Suprapubic skin (tissue), 4 donors: ENCODE measurements at places on chromosomes 5 and 9.
A peak's percentile ranks its signal among the peaks of the same experiment; 100 is the strongest.

GRCh38 chr9:113350107-113350661, 843 bp downstream of the BSPRY start:
- peaks cover 22% of the 10 kb centered on the region for H3K4me1 ChIP-seq
- DNase-seq, result no peak
- no peaks in the 10 kb centered on the region for H3K36me3 ChIP-seq
- H3K27me3 ChIP-seq, result peaks cover 24% of the 10 kb centered on the region
- H3K4me3 ChIP-seq, result peak overlapping the region; percentile 68

- no peaks in the 10 kb centered on the region for H3K4me1 ChIP-seq
- no peak overlapping the region for H3K4me3 ChIP-seq
- H3K36me3 ChIP-seq, result peaks cover 9% of the 10 kb centered on the region
- DNase-seq, result no peak
- no peaks in the 10 kb centered on the region for H3K27me3 ChIP-seq
- no peak overlapping the region for H3K27ac ChIP-seq
Observed at GRCh38 chr5:53667621-53668020, 107.2 kb downstream of the NDUFS4 start.

GRCh38 chr5:111411301-111411700, 101.0 kb downstream of the STARD4 start:
- H3K4me3 ChIP-seq, result no peak overlapping the region
- H3K4me1 ChIP-seq, result no peaks in the 10 kb centered on the region
- no peak overlapping the region for H3K27ac ChIP-seq
- DNase-seq, result no peak
- H3K27me3 ChIP-seq, result no peaks in the 10 kb centered on the region

DNA sequence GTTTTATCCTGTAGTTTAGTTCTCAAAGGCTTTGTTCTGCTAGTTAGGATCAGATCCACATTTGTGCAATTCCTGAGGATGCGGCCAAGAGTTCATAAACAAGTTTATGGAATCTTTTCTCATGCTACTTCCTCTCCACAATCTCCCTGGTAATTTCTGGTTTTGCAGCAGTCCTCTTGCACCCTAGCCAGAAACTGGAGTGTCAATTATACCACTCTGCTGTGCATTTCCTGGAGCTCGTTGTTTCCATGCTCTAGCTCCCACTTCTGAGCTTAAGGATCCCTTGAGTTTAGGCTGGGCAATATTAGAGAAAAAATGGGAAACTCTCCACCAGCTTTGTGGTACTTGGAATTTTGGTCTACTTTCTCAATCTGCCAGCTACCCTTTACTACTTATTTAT, 474.7 kb downstream of the DIRAS2 start:
- DNase-seq, result no peak
- no peaks in the 10 kb centered on the region for H3K27me3 ChIP-seq
- H3K27ac ChIP-seq, result no peak overlapping the region
- no peak overlapping the region for H3K4me3 ChIP-seq
- H3K36me3 ChIP-seq, result no peaks in the 10 kb centered on the region
- H3K4me1 ChIP-seq, result no peaks in the 10 kb centered on the region

- no peaks in the 10 kb centered on the region for H3K27me3 ChIP-seq
- H3K36me3 ChIP-seq, result no peaks in the 10 kb centered on the region
- peaks cover 4% of the 10 kb centered on the region for H3K4me1 ChIP-seq
- no peak overlapping the region for H3K27ac ChIP-seq
- H3K4me3 ChIP-seq, result no peak overlapping the region
Observed at GRCh38 chr5:125536582-125536981, 790.1 kb upstream of the ZNF608 start.

DNA sequence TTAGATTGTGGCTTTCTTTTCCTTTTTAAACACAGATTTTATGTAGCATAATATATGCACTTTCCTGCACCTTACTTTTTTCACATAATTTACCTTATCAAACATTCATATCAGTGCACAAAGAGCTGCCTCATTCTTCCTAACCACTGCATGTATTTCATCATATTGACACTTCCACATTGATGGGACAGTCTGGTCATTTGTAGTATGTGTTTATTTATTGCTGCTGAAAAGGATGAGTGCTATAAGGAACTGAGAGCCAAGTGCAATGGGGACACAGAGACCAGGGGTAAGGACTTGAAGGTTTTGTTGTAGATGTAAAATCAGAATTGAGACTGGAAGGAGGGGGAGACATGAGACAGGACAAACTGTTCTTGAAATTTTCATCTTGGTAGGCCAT, 193.8 kb downstream of the SMARCA2 start:
- H3K4me3 ChIP-seq, result no peak overlapping the region
- no peaks in the 10 kb centered on the region for H3K36me3 ChIP-seq
- no peak overlapping the region for H3K27ac ChIP-seq
- H3K4me1 ChIP-seq, result no peaks in the 10 kb centered on the region

- H3K4me3 ChIP-seq, result no peak overlapping the region
- no peak for DNase-seq
- no peaks in the 10 kb centered on the region for H3K36me3 ChIP-seq
- H3K27ac ChIP-seq, result no peak overlapping the region
- no peaks in the 10 kb centered on the region for H3K27me3 ChIP-seq
- no peaks in the 10 kb centered on the region for H3K4me1 ChIP-seq
Observed at GRCh38 chr9:4814913-4815312, 22.2 kb downstream of the RCL1 start.

- H3K4me1 ChIP-seq, result no peaks in the 10 kb centered on the region
- H3K36me3 ChIP-seq, result no peaks in the 10 kb centered on the region
- no peak overlapping the region for H3K27ac ChIP-seq
- DNase-seq, result no peak
Observed at GRCh38 chr5:30390095-30390494, 803.4 kb upstream of the CDH6 start.

- H3K27ac ChIP-seq, result peak overlapping the region; percentile 70
- no peak for DNase-seq
- H3K27me3 ChIP-seq, result no peaks in the 10 kb centered on the region
- H3K36me3 ChIP-seq, result no peaks in the 10 kb centered on the region
Observed at GRCh38 chr5:119356612-119357188, 881 bp downstream of the TNFAIP8 start.

- no peaks in the 10 kb centered on the region for H3K36me3 ChIP-seq
- no peak for DNase-seq
- no peaks in the 10 kb centered on the region for H3K27me3 ChIP-seq
- peaks cover 4% of the 10 kb centered on the region for H3K4me1 ChIP-seq
Observed at GRCh38 chr5:170339780-170340167, 42.2 kb upstream of the LCP2 start.

GRCh38 chr5:143594902-143595818, 191.7 kb upstream of the NR3C1 start:
- no peak for DNase-seq
- no peak overlapping the region for H3K27ac ChIP-seq
- H3K4me1 ChIP-seq, result no peaks in the 10 kb centered on the region
- H3K4me3 ChIP-seq, result no peak overlapping the region

- H3K4me3 ChIP-seq, result no peak overlapping the region
- no peak for DNase-seq
- peaks cover 19% of the 10 kb centered on the region for H3K4me1 ChIP-seq
- H3K27me3 ChIP-seq, result no peaks in the 10 kb centered on the region
- H3K27ac ChIP-seq, result no peak overlapping the region
Observed at GRCh38 chr9:130237076-130237475, 28.5 kb upstream of the HMCN2 start.

- no peak overlapping the region for H3K27ac ChIP-seq
- no peaks in the 10 kb centered on the region for H3K4me1 ChIP-seq
- no peaks in the 10 kb centered on the region for H3K36me3 ChIP-seq
- no peak for DNase-seq
Observed at GRCh38 chr9:18890372-18890771, 142.6 kb downstream of the SAXO1 start.

- no peak overlapping the region for H3K4me3 ChIP-seq
- no peaks in the 10 kb centered on the region for H3K36me3 ChIP-seq
- H3K27ac ChIP-seq, result peak overlapping the region; percentile 54
Observed at GRCh38 chr5:149585910-149586309, 4.6 kb downstream of the ARHGEF37 start.

GRCh38 chr5:133957080-133957479, 11.3 kb downstream of the C5orf15 start:
- H3K27ac ChIP-seq, result no peak overlapping the region
- H3K4me3 ChIP-seq, result no peak overlapping the region
- no peak for DNase-seq
- H3K4me1 ChIP-seq, result peaks cover 6% of the 10 kb centered on the region
- H3K27me3 ChIP-seq, result no peaks in the 10 kb centered on the region
- H3K36me3 ChIP-seq, result peaks cover 41% of the 10 kb centered on the region

DNA sequence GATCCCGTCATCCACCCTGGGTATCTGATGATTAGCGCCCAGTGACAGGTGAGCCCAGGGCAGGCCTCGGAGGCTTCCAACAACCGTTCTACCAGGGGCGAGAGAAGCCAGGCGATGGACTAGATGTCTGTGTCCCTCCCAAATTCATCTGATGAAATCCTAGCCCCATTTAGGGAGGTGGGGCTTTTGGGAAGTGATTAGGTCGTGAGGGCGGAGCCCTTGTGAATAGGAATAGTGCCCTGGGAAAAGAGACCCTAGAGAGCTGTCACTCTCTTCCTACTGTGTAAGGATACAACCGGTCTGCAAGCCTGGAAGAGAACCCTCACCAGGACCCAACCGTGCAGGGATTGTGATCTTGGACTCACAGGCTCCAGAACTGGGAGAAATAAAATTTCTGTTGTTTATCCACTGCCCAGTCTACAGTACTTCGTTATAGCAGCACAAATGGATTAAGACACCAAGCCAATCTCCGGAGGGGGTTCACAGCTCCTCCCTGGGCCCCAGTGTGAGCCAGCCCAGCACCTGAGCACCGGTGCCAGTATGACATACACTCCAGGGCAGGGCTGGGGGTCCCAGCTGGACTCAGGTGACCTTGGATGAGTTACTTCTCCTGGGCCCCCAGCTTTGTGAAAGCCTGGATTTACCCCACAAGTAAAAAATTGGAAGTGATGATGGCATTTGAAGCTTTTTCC, 162.2 kb downstream of the DAB2IP start:
- no peak overlapping the region for H3K4me3 ChIP-seq
- H3K36me3 ChIP-seq, result no peaks in the 10 kb centered on the region
- H3K27me3 ChIP-seq, result no peaks in the 10 kb centered on the region
- H3K27ac ChIP-seq, result no peak overlapping the region

DNA sequence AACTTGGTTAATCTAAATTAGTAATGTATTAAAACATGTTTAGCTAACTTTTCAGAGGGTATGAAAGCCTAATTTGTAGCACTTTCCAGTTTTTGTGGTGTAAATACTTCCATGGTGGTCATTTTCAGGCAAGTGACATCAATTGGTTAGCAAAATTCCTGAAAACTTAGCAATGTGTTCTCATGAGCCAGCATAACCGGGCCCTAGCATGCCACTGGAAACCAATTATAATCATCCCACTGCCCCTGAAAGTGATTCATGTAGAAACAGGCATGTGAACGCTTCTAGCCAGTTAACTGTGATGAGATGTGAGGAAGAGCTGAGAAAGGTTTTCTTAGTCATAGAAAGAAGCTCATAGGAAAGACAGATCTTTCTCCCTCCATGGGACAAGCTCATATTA, 417.2 kb downstream of the TLR4 start:
- H3K27ac ChIP-seq, result no peak overlapping the region
- DNase-seq, result no peak
- no peak overlapping the region for H3K4me3 ChIP-seq
- no peaks in the 10 kb centered on the region for H3K4me1 ChIP-seq
- no peaks in the 10 kb centered on the region for H3K27me3 ChIP-seq
- no peaks in the 10 kb centered on the region for H3K36me3 ChIP-seq

DNA sequence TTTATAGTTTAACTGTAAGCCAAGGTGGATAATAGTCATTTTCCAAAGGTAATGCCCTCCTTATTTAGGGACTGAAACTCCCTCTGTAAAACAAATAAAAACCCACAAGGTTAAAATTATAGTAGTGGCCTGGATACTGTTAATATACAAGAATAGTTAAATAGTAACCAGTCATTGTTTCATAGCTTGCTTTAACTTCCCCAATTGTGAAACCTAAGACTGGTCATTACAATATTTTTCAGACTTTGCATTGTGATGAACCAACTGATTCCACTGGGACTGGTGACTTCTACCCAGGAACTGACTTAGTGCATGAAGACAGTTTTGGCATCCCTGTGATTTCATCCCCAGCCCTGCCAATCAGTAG, 162.6 kb downstream of the SMC2 start:
- no peaks in the 10 kb centered on the region for H3K4me1 ChIP-seq
- no peak for DNase-seq
- no peak overlapping the region for H3K4me3 ChIP-seq
- no peaks in the 10 kb centered on the region for H3K27me3 ChIP-seq

DNA sequence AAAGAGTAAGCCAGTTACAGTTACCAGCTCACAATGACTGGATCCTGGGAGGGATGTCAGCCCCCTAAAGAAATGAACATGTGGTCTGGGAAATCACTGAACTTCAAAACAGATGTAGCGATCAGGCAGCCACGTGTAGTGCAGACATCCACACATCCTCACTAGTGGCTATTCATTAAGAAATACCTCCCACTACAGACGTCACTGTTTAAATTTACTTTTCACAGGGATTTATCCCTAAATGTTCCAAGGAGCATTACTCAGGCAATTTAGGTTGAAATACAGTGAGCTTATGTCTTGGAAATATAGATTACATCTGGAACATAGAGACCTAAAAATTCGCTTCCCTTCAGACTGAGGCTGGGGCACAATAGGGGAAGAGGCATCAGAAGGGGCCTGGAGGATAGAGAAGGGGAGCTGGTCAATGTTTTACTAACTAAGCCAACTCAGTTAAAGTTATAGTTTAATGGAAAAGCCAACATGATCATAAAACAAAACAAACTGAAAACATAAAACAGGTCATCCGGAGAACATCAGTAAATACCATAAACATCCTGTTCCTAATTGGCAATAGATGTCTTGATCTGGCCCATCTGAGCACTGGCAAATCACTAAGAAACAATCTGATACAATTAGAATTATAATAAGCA, 92.3 kb downstream of the FANCC start:
- no peak overlapping the region for H3K4me3 ChIP-seq
- DNase-seq, result no peak

GRCh38 chr5:83672646-83673045, 48.0 kb downstream of the HAPLN1 start:
- H3K4me3 ChIP-seq, result no peak overlapping the region
- no peak overlapping the region for H3K27ac ChIP-seq
- H3K27me3 ChIP-seq, result no peaks in the 10 kb centered on the region
